ENCODE measurements at places on chromosomes 4 and X.

DNA sequence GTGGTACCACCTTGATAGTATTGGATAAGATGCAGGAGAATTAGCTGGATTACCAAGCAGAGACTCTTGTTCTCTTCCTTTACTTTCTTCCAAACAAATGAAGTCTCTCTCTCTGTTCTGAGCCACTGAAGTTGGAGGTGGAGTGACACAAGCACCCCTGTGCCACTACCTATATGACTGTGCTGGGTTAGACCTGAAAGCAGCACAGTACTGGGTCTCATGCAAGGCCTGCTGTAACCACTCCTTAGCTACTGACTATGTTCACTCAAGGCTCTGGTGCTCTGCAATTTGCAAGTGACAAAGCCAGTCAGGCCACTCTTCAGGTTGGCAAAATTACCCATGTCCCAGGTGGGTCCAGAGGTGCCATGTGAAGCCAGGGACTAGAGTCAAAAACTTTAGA is 389.6 kb upstream of the MAOA start:
- no peak for DNase-seq

- DNase-seq = no peak
Measured at GRCh38 chr4:173038192-173038896, 130.3 kb upstream of the GALNT7 start.

- no peak for DNase-seq
Measured at GRCh38 chr4:152870606-152871005, 65.5 kb upstream of the FHDC1 start.

DNA sequence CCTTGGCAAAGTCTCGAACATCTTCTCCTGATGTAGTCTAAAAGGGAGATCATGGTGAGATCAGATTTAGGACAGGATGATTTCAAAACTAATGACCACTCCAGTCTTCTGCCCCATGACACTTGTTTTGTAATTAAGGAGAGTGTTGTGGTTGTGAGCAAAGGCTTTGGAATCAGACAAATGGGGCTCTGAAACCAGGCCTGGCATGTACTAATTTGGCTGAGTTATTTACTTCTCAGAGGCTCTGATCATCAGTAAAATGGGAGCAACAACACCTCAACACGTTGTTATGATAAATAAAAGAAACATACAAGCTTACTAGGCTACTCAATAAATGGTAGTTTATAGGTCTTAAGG is 106.9 kb upstream of the FTHL17 start:
- no peak for DNase-seq

GRCh38 chrX:1485033-1485432 is 32.3 kb upstream of the ASMTL start:
- no peak for DNase-seq

GRCh38 chrX:71053217-71053621 is 14.9 kb downstream of the SNX12 start:
- DNase-seq = no peak

DNA sequence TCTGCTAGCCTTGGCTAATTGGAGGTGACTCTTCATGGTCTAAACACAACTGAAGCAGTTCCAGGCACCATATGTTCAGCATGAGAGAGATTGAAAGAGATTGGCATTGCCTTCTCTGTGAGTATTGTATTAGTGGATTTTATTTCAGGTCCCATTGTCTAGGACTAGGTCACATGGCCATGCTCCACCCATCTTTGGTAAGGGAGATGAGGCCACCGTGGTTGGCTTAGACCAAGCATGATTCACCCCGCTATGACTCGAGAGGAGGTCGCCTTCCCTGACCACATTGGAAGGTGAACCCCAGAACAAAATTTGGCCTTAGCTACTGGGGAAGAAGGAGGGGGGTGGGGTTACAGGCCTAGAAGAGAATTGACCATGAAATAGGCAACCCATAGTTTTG is 109.9 kb upstream of the BCOR start:
- DNase-seq = peak; percentile 7

GRCh38 chr4:147855571-147856009 is 123.7 kb downstream of the ARHGAP10 start:
- no peak for DNase-seq

GRCh38 chr4:37946503-37947179 is 13.6 kb upstream of the PTTG2 start:
- DNase-seq = no peak

DNA sequence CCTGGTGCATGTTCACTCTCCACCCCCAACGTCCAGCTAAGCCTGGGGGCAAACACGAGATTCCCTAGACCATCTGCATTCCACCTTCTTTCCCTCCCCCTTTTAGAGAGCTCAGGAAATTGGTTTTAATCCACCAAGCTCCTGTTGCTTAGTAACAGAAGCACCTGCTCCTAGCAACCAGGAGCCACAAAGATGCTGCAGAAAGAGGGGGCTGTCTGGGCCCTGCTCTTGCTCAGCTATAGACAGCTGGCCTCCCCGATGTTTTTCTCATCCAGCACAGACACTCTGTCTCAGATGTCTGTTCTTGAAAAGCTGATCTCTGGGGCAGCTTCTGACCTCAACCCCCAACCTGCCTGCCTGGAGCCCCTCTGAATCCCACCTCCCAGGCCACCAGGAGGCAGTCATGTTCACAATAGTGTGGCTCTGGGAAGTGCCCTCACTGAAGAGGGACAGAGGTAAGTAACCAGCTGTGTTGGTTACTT is 71.5 kb downstream of the SLC16A2 start:
- DNase-seq = no peak

DNA sequence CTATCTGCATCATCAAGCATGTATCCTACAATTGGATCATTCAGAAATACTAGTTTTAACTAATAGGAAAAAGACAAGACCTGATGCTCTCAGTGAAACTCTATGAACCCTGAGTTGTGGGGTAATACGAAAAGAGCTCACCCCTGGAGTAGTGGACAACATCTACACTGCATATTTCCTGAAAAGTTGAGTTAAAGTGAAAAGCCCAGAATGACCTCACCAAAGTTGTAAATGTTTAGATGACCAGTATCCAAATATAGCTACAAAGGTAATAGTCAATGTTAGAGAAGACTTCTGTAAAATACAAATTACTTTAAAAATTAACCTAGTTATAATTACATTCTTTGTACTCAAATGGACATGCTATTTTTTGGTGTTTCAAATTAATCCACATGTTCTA is 52.8 kb upstream of the SRPX start:
- no peak for DNase-seq

Measured in HS-27A (cell line).